Activated CD8-positive, alpha-beta memory T cell treated with anti-CD3 and anti-CD28 coated beads, Interleukin-2, amount 50 U/mL, for 48 hours (primary cell): ENCODE measurements at places on chromosomes 7 and 10.

GRCh38 chr7:76358011-76358480 is 745 bp downstream of the YWHAG start:
- peak; percentile 79 for DNase-seq

DNA sequence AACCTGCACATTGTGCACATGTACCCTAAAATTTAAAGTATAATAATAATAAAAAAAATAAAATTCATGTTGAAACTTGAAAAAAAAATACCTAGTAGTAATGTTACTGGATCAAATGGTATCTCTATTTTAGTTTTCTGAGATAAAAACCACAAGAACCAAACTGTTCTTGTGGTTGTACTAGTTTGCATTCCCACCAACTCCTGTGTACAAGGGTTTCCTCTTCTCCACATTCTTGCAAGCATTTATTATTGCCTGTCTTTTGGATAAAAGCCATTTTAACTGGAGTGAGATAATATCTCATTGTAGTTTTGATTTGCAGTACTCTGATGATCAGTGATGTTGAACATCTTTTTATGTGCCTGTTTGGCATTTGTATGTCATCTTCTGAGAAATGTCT is 177.7 kb downstream of the KIF20B start:
- DNase-seq: no peak

DNA sequence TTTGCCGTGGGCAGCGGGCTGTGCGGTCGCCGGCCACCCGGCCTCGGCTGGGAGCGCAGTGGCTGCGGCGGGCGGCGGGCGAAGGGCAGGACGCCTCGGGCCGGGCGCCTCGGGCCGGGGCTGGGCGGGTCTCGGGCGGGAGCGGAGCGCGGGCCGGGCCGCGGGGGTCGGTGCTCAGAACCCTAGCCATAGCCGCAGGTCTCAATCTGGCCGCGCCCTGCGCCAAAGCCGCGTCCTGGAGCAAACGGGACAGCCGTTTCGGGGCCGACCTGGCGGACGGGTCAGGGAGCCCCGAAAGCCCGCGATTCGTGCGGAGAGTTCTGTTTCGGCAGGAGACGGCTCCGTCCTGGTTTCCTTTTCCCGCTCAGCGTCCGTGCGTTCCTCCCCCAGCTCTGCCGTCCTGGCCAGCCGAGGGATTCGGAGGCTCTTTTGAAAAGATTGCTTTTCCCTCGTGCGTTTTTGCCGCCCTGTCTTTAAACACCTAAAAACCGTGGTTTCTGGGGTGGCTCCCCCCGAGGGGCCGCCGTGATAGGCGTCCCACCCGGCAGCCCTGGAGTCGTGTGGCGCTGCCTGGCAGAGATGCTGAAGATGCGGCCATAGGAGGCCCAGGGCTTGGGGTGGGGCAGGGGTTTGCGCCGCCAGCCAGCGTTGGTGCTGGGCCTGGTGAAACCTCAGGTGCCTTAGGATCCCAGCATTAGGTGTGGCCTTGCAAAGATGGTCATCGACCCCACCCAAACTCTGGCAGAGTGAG is 727 bp downstream of the RET start:
- DNase-seq: no peak

DNA sequence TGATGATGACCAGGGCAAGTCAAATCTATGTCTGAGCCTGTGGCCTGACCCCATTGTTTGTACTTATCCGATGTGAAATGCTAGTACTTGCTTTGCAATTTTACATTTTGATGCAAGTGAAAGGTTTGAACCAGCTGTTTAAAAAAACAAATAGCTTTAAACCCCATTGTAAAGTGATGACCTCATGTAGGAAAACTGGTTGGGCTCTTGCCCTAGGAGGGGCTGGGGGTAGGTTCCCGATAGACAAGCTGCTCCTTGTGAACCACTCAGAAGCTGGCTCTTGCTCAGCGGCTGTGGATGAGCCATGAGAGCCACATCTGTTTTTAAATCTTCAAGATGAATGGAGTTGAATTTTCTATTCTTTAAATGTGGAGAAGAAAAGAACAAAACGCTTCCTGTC is 185.3 kb downstream of the WDR11 start:
- no peak for DNase-seq

- DNase-seq: no peak
These were observed 118.7 kb downstream of the C10orf105 start for GRCh38 chr10:71600849-71601248.

- DNase-seq: no peak
These were observed 527.3 kb upstream of the GHITM start for GRCh38 chr10:83612050-83612449.

DNA sequence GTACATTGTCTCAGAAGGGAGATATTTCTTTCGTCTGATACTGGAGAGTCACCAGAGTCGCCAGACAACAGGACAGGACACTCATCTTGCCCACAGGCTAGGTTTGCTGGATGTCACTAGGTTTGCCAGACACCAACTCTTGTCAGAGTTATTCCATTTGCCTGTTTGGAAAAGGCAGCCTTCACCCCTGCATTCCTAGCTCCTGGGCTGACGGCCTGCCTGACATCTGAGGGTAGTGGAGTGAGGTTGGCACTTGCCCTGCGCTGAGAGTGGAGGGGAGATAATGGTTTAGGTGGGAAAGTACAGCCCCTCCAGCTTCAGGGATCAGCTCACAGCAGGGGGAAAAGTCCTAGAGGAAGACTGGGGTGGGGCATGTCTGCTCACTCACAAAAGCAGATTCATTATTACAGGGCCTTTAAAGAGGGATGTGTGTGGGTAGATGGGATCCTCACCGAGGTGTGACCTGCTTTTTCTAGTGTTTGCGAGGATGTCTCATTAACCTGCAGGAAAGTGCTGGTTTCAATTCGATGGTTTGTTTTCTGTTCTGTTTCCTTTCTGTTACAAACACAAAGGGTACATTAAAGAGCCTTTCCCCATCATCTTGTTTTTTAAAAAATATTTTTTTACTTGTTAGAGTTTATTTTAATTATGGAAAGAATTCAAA is 79.3 kb upstream of the TNS3 start:
- DNase-seq: no peak

GRCh38 chr10:131085091-131085860 is 226.2 kb downstream of the TCERG1L start:
- no peak for DNase-seq

DNA sequence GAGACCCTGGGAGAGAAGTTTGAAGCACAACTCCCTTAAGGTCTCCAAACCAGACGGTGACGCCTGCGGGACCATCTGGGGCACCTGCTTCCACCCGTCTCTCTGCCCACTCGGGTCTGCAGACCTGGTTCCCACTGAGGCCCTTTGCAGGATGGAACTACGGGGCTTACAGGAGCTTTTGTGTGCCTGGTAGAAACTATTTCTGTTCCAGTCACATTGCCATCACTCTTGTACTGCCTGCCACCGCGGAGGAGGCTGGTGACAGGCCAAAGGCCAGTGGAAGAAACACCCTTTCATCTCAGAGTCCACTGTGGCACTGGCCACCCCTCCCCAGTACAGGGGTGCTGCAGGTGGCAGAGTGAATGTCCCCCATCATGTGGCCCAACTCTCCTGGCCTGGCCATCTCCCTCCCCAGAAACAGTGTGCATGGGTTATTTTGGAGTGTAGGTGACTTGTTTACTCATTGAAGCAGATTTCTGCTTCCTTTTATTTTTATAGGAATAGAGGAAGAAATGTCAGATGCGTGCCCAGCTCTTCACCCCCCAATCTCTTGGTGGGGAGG is 10.8 kb downstream of the SERPINE1 start:
- DNase-seq: no peak

DNA sequence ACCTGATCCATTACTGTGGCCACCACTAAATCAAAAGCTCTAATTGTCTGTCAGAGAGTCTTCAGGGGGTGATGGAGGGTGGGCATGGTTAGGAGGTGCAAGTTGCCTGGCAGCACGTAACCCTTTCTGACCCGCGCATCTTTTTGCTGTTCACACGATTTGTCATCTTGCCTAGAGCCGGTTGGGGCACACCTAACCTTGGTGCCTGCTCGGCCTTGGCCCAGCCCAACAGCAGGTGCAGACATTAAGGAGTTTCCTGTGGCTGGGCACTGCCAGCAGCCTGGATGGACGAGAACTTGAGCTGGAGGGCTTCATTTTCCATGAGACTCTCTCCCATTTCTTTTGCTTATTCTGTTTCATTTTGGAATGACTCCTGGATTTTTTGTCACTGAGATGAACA is 41.0 kb upstream of the PTF1A start:
- no peak for DNase-seq

- DNase-seq: no peak
These were observed 6.4 kb upstream of the DYNC2I1 start for GRCh38 chr7:158849768-158850544.

DNA sequence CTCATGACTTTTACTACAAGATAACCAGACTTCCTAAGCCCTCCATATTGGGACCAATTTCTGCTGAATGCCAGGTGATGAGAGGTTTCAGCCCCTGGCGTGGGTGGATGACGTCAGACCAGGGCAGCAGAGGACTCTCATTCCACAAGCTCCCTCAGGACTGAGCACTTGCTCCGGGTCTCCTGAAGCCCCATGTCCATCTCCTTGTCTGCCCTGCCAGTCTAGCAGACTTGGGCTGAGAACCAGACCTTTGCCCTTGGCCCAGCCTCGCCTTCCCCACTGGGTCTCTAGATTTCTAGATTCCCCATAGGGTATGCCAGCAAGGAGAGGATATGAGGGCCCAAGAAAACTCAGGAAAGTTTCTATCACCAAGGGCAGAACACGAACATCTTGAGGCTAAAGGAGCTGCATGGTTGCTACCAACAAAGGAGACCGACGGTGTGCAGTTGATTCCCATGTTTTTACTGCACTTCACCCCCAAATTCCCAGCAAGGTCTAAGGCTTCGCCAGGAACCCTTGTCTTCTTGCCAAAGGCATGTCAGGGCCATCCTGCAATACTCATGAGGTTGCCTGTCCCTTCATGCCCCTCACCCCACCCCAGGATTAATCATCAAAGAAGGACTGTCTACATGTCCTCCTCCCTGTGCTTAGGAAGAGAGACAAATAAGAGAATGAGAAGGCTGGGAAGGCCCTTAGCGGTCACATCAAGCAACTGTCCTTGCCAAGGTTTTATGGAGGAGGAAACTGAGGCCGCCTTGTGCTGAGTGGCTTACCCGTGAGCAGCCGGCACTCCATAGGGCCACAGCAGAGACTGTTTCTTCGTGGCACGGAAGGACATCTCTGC is 96.5 kb upstream of the MACROH2A2 start:
- no peak for DNase-seq

GRCh38 chr10:16910793-16911164 is 93.6 kb upstream of the RSU1 start:
- DNase-seq: no peak

- no peak for DNase-seq
These were observed 187.9 kb downstream of the PTPRN2 start for GRCh38 chr7:158399762-158400161.

GRCh38 chr10:111360260-111360925 is 283.6 kb downstream of the ADRA2A start:
- DNase-seq: no peak

DNA sequence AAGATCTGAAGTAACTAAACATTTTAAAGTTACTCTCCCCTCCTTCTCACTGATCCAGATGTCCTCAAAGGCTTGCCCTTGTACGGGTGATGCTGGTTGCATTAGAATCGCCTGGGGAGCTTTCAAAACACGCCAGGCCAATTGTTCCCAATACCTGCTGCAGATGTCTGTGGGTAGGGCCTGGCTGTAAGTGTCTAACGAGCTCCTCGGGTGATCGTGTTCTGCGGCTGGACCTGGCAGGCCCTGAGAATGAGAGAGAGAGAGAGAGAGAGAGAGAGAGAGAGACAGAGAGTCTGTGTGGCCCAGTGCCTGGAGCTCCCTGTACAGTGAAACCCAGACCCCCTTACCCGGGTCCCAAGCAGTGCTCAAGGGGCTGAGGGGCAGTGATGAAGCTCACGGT is 8.4 kb downstream of the COL13A1 start:
- DNase-seq: no peak

DNA sequence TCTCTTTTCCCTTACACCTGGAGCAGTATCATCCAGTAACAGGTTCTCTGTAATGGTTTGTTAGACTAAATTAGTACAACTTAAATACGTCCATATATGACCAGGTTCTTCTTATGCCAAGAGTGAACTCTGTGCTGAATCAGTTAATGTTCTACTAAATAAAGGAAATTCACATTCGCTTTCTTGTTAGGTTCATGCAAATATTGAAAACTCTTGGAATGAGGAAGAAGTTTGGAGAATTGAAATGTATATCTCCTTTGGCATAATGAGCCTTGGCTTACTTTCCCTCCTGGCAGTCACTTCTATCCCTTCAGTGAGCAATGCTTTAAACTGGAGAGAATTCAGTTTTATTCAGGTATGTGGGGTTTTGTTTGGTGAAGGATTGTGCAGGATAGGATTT is 15.3 kb upstream of the CFAP69 start:
- no peak for DNase-seq

DNA sequence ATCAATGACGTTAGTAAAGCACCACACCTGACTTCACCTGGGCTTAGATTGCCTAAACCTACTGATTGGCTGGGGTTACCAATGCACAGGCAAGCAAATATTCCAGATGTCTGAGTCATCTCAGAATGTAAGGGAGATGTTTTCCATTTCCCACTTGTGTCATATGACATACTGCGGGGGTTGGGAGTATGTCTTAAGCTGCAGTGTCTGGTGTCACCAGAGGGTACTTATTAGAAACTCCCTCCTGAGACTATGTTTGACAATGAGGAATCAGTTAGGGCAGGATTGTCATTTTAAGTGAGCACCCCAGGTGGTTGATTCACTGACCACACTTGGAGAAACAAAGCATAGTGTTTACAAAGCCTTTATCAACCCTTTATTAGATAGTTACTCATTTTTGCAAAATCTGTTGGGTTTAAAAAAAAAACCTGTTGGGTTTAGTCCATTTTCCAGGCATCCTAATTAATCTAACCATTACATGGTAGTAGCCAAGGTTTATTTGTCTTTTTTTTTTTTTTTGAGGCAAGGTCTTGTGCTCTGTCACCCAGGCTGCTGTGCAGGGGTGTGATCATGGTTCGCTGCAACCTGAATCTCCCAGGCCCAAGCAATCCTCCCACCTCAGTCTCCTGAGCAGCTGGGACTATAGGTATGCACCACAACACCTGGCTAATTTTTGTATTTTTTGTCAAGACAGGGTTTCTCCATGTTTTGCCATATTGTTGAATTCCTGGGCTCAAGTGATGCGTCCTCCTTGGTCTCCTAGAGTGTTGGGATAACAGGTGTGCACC is 72.5 kb downstream of the CDK6 start:
- DNase-seq: no peak

GRCh38 chr7:28954471-28954870 is 3.7 kb downstream of the TRIL start:
- no peak for DNase-seq

- no peak for DNase-seq
These were observed 331.7 kb upstream of the ZMIZ1 start for GRCh38 chr10:78736926-78737630.

DNA sequence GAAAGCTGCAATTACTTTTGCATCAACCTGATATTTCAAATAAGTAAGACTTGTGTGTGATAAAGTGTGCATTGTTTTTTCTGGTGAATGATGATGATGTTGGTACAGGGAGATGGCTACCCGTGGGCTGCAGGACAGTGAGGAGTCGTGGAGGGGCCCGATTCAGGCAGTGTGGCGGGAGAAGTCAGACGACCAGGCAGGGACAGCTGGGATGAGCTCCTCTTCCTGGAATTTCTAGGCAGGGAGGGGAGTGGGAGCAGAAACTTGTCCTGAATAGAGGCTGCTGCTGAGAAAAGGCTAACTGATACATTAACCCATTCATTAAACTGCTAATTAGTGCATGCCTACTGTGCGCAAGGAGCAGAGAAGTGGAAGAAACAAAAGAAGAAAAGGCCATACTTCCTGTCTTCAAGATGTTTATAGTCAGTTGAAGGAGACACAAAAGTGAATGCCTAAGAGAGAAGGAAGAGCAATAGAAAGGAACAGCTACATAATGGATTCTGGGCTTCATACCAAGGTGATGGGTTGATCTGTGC is 9.3 kb upstream of the GATAD1 start:
- DNase-seq: no peak
